Activated T-cell treated with anti-CD3 and anti-CD28 coated beads, Interleukin-2, amount 50 U/mL, for 72 hours (primary cell): ENCODE measurements at places on chromosomes 2 and 18.

- DNase-seq = no peak
Observed at GRCh38 chr2:20532634-20533437, 86.0 kb downstream of the RHOB start.

DNA sequence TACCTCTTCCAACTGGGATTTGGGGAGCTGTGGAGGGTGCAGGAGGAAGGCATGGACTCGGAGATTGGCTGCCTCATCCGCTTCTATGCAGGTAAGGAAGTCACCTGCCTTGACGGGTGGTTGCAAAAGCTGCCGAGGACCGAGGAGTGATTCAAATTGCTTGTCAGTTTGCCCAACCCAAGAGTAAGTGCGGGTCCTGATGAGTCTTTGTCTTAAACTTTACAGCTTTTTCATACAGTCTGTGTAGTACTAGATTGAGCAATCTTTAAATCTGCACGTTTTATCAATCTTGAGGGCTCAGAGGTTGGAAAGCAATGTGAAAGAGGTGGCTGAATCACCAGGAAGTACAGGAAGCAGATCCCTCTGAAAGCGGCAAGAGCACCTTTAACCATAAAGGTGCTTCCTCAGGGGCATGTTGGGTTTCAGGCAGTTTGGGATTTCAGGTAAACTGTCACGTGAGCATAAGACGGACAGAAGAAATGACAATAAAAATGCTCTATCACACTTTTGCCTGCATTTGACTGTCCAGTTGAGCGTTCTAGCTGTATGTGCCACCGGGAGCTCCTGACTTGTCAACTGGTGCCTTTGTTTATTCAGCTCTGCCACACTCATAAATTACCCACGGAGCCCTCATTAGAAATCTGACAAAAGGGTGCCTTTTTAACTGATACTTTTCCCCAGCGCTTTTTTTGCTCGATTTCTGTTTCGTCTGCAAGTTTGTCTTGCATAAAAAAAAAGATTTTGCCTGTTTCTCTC, 2.0 kb downstream of the PHLPP1 start:
- DNase-seq = peak; percentile 64

DNA sequence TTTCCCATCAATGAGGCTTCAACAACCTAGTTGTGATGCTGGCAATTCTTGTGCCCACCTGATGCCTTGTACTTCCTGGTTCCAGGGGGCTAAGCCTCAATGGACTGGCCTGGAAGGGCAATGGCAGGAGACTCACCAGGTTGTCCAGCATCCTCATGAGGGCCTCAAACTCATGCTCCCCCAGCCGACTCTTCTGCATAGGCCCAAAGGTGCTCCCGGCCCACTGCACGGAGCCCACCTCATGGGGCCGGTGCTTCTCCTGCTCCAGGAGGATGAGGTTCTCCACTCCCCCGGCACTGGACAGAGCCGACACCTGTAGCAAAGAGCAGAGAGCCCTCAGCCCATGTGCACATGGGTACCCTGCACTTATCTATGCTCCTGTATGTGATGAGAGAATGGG, 84.5 kb downstream of the ADD2 start:
- DNase-seq = no peak

DNA sequence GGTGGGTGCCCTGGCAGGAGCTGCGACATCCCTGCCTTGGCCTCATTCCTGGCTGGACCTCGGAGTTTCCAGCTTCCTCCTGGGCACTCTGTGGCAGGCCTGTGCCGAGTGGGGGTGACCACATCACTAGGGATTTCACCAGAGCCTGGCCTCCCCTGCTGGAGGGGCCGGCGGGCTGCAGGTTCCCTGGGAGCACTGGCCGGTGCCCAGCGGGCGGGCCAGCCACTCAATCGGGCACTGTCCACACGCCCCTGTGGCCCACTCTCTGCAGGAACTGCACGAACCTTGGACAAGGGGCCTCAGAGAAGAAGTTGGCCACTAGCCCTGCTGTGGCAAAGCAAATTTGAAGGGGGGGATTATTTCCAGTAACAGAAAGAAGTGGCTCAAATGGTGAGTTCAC, 110.7 kb upstream of the APCDD1 start:
- DNase-seq = no peak

DNA sequence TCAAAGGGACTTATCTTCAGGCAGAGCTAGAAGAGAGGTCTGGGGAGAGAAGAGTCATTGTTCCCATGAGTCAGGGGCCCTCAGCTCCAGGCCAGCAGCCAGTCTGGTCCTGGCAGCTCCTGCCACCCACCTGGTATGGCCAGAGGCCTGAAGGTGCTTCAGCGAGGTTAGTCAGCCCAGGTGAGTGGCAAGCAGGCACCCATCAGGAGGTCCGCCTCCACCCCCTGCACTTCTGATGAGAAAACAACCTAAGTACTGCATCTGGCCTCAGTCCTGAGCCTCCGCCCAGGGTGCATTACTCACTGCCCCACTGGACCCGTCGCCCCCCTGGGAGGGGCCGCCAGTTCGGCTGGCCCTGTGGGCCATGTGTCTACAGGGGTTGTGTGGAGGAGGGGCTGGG, 130.2 kb downstream of the INHBB start:
- no peak for DNase-seq

DNA sequence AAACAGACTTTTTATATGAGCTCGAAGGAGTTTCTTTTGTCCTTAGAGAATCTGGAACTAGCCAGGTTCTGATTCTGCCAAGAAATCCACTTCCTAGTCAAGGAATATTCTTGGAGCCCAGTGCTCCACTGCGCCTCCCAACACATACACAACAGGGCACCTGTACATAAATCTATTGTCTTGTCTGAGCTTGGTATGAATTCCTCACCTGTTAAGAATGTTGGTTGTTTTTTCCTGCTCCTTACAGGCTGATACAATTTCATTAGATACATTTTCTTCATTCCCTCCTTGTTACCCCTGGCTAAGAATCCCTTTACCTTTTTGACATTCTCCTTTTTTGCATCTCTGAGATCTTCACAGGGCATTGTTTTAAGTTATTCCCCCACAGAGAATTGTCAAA, 56.0 kb upstream of the FZD7 start:
- no peak for DNase-seq
